AG09309 (cell line): ENCODE measurements at places on chromosomes 5 and 9.
A peak's percentile ranks its signal among the peaks of the same experiment; 100 is the strongest.

- no peak for DNase-seq
These were observed 142.5 kb downstream of the GABRB2 start for GRCh38 chr5:161403996-161404395.

- no peak for DNase-seq
These were observed 182.2 kb downstream of the AOPEP start for GRCh38 chr9:94908583-94909249.

DNA sequence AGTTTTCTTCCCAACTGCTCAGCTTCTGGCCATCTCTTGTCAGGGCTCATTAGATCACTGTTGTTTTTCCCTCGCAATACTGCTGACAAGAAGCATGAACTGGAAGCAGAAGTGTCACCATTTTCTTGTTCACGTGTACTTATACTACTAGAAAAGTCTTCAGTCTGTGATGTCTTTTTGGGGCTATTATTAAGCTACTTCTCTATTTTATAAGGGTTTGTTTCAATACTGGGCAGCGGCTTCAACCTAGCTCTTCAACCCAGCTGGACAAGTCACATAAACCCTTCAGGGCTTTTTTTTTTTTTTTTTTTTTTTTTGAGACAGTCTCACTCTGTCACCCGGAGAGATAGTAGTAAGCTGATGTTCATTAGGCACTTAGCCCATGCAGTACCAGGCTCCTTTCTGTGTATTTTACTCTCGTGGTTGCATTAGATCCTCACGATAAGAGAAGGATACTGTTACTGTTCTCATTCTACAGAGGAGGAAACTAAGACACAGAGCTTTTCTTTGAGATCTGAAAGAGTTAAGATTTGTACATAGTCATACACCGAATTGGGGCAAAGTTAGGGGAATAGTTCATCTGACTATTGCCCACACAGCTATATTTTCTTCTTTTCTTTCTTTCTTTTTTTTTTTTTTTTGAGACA is 20.5 kb downstream of the RAPGEF1 start:
- no peak for DNase-seq

DNA sequence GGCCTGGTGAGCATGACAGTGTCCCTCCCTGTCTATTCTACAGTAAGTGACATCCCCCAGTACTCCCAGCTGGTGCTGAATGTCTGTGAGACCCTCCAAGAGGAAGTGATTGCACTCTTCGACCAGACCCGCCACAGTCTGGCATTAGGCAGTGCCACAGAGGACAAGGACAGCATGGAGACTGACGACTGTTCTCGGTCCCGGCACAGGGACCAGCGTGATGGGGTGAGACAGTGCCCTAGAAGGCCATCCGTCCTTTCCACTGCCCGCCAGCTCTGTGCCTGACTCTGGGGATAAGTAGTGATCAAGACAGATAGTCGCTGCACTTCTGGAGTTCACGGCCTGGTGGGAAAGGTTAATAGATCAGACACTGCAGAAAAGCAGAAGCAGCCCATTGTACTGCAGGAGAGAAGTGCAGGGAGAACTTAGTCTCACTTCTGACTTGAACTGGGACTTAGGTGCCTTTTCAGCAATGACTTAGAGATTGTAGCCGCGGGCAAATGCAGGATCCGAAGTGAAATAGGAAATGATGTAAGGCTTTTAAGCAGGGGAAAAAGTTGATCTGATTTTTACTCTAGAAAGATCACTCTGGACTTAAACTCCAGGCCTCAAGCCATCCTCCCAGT is 28.4 kb downstream of the SH3GLB2 start:
- DNase-seq: no peak

- DNase-seq: no peak
These were observed 177.9 kb downstream of the GDNF start for GRCh38 chr5:37661951-37662350.

- DNase-seq: no peak
These were observed 77.2 kb upstream of the NEK6 start for GRCh38 chr9:124180557-124180956.

DNA sequence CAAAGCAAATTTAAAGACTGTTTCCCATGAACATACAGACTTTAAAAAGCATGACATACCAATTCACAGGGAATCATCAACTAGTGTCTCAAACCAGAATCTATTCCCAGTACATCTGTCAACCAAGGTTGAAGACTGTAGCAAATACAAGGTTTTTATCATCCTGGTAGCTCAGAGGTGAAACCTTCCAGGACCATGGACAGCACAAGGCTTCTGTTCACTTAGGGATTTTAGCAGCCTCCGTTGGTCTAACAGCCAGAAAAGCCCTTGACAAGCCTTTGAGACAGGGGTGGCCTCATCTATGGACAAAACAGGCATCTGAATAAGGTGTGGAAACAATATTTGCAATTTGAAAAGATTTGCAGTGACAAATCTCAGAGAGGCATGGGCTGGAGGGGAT is 119.0 kb downstream of the TRIM32 start:
- DNase-seq: no peak

DNA sequence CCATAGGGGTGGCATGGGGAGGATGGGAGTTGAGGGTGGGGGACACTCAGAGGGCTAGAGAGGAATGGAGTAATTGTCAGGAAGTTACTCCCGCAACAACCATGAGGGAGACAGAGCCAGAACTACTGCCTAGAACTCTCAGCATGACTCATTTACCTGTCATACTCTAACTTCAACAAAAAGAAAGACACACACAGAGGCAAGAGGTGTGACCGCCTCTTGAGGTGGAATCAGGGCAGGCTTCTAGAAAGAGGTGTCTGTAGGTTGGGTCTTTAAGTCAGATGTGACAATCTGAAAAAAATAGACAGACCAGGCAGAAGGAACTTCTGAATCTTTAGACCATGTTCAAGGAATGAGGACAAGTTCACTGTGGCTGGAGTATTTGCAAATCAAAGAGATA is 73.4 kb downstream of the GABBR2 start:
- no peak for DNase-seq

- DNase-seq: peak; percentile 25
These were observed 5.6 kb upstream of the SEC24A start for GRCh38 chr5:134642931-134643530.

- no peak for DNase-seq
These were observed 80.3 kb downstream of the VCAN start for GRCh38 chr5:83551821-83552220.

DNA sequence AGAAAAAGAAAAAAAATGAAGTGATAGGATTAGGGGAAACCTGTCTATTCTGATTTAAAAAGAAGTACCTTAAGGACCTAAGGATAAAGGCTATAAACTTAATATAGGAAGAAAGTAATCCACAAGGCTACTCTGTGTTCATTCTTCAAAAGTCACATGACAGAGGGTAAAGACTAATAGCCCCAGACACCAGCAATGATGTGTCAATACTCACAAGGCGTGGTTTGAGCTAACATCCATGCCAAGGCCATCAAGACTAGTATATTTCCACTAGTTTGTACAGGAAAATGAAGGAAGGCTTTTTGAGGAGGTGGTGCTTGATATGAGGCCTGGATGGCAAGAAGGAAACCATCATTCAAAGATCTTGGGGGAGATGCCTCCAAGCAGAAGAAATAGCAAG is 49.7 kb upstream of the TEX48 start:
- DNase-seq: no peak

GRCh38 chr9:35487081-35487480 is 2.8 kb upstream of the RUSC2 start:
- DNase-seq: no peak

- DNase-seq: no peak
These were observed 42.2 kb upstream of the FSD1L start for GRCh38 chr9:105405514-105406131.

GRCh38 chr5:179858241-179858585 is 404 bp downstream of the MRNIP start:
- DNase-seq: no peak

- DNase-seq: no peak
These were observed 62.1 kb downstream of the TMOD1 start for GRCh38 chr9:97563458-97564135.

GRCh38 chr9:33151007-33151557 is 16.1 kb downstream of the B4GALT1 start:
- DNase-seq: peak; percentile 94

GRCh38 chr9:108434502-108434901 is 421.3 kb downstream of the ACTL7B start:
- no peak for DNase-seq

GRCh38 chr5:147481874-147482705 is 27.8 kb downstream of the DPYSL3 start:
- DNase-seq: no peak

- no peak for DNase-seq
These were observed 319.8 kb downstream of the HCN1 start for GRCh38 chr5:45376417-45376816.

DNA sequence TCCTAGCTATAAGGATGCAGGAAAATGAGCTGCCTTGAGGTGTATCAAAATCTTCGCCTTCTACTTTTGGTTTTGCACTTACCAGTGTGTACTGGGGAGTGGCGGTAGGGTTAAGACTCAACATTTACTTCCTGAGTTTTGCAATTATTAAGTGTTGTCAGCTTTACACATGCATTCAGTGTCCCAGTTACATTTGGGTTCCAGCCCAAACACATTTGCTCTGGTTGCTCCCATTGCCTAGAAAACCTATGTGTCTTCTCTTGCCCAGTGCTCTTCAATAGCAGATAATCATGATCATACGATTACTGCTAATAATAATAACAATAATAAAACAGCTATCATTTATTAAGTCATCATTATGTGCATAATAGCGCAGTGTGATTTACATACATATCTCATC is 241.5 kb upstream of the PAPPA start:
- DNase-seq: no peak

GRCh38 chr5:69493396-69494133 is 975 bp downstream of the OCLN start:
- no peak for DNase-seq

GRCh38 chr9:111833941-111834340 is 39.2 kb upstream of the SHOC1 start:
- no peak for DNase-seq

DNA sequence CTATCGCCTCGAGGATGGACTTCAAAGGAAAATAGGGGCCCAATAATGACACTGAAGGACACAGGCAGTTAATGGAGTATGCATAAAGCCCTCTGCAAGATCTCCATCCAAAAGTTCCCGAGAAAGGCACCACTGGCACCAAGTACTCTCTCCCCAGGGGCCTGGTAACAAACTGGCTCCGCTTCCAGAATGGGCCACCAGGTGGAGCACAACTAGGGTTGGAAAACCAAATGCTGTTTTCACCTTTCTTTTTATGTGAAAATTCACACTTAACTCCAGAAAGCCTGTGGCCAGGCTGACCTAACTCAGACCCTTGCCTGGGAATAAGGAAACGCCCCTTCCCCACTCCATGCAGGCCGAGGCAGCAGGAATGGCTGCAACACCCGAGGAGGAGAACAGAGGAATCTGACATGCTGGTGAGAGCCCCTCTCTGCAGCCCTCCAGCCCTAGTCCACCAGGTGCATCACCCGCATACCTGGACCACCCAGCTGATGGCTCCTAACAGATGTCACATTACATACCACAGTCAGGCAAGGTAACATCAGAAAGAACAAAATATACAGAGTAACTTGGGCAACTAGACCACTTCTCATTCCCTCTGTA is 42.8 kb downstream of the CAMSAP1 start:
- DNase-seq: no peak

DNA sequence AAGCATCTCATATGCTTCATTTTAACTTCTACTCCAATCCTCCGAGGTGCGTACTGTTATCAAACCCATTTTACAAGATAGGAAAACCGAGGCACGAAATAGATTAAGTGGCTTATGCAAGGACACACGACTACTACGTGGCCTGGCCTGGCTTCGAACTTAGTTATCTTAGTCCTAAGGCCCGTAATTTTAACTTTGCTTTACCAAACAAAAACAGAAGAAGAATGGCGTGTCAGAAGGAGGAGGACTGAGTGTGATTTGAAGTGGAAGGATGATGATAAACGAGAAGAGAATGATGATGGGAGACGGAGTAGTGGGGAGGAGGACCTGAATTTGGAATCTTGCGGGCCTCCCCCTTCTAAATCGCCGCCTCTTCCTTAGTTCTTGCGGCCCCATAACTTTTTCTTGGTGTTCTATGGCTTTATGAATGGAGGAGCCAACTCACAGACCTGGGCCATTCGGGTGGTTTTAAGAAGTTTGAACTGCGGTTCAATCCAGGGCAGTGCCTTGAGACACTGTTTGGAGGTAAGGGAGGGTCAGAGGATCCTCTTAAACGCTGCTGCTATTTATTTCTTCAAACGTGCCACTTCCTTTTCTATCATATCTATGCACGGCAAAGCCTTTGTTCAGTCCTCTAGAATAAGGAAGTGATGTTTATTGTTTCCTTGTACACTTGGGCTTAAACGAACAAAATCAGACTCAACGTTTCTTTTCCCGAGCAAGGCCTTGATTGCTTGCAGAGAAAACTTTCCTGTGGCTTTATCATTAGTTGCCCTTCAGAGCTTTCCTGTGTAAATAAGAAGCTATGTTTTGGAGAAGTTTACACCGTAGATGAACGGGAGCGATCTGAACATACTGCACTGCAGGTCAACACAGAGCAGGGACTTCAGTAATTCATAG is 795 bp downstream of the CNOT8 start:
- no peak for DNase-seq

DNA sequence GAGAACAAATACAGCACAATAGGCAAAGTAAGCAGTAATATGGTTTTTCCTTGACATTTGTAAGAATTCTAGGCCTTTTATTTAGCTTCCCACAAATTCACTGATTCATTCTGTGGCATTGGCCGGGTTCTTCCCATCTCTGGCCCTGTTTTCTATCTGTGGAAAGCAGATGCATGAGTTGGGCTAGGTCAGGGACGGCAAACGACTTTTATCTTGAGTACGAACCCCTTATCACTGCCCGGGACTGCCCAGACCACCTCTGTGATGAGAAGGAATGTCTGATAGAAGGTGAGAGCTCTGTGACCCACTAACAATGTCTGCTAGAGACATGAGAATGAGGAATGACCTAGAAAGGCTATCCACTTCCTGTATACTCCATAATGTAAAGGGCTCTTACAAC is 35.4 kb upstream of the ADAM19 start:
- no peak for DNase-seq

- peak; percentile 92 for DNase-seq
These were observed 91.4 kb downstream of the C9orf152 start for GRCh38 chr9:110116543-110116885.

GRCh38 chr5:95424526-95424925 is 33.4 kb downstream of the FAM81B start:
- DNase-seq: no peak

DNA sequence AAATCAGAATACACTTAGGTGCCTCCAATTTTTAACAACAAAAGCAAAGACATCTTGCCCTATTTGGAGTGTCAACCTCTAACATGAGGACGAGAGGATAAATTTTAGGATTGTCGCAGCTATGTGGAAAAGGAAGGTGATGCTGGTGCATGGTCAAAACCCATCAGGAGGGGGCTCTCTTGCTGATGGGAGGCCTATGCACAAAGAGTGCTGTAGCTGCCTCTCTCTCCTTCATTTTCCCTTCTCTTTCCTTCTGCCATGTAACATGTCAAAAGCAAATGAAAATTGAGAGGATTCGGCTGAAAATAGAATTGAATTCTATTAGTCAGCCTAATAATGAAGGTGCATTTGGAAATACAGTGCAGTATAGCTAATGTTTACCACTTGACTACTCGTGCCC is 578.7 kb upstream of the ZNF462 start:
- no peak for DNase-seq
